ENCODE measurements at places on chromosomes 11 and 22.

- DNase-seq = no peak
Measured at GRCh38 chr11:87974797-87975196, 200.4 kb downstream of the RAB38 start.

GRCh38 chr11:43632181-43632580, 48.4 kb upstream of the HSD17B12 start:
- no peak for DNase-seq

GRCh38 chr11:69241075-69241740, 52.7 kb upstream of the MYEOV start:
- DNase-seq = no peak

DNA sequence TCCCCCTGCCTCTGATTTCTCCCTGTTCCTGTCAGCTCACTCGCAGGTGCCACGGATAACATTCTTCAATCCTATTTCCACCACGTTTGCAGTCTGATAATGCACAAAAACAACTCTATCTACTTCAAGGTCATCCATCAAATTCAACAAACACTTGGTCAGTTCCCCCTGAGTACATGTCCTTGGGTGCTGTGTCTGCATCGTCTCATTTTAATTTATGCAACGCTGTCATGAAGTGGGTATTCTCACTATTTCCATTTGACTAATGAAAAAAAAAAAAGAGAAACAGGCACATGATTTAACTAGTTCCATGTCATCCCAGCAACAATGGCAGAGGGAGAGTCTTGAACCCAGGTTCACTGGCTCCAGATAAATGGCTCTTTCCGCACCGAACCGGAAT, 262.6 kb downstream of the LARGE1 start:
- DNase-seq = no peak

- DNase-seq = no peak
Measured at GRCh38 chr22:34198976-34199375, 278.7 kb upstream of the LARGE1 start.

DNA sequence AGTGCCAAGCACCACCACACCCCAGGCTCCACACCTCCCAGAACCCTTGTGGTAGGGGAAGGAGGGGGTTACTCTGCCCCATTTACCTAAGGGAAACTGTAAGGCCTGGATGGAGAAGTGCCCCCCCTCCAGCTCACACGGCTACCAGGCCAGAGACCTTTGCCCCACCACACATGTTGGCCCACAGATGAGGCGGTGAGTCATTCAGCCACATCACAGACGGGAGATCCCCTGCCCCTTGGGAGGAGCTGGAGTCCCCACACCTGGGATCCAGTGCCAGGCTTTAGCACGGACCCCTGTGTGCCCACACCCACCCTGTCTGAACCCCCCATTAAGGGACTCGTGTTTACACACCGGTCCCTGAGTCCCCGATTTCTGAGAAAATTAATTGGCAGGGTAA, 24.9 kb downstream of the CDKN1C start:
- no peak for DNase-seq

GRCh38 chr11:44562845-44563460, 2.5 kb upstream of the CD82 start:
- no peak for DNase-seq

DNA sequence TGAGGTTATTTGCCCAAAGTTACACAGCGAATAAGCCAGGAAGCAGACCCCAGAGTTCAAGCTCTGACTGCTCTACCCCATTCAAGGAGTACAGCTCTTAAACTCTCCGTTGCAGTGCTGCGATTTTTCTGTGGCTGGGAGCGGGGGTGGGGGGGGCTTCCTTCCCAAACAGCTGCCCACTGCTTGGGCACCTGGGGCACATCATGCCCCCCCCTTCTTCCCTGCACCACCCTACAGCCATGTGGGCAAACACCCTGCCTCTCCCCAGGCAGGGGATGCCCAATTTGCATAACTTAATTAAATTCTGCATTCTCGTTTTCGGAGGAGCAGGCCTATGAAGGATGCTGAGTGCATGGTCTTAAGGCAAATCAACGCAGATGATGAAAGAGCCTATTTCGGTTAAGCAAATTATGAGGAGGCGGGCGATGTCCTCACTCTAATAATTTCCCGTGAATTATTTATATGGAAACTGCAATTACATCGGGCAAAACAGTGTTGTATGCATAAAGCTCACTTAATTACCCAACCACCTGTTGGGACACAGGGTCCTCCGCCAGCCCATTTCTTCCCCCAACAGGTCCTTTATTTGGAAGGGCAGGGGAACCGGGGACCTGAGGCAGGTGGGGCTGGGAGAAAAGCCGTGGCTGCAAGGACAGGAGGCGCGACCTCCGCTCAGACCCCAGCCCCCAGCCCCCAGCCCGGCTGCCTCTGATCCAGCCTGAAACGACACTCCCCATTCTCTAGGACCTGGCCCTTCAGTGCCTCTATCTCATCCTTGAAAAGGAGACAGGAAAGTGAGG, 610.5 kb downstream of the BUD13 start:
- no peak for DNase-seq

GRCh38 chr11:126061707-126062678, 673 bp downstream of the CDON start:
- DNase-seq = peak; percentile 17

DNA sequence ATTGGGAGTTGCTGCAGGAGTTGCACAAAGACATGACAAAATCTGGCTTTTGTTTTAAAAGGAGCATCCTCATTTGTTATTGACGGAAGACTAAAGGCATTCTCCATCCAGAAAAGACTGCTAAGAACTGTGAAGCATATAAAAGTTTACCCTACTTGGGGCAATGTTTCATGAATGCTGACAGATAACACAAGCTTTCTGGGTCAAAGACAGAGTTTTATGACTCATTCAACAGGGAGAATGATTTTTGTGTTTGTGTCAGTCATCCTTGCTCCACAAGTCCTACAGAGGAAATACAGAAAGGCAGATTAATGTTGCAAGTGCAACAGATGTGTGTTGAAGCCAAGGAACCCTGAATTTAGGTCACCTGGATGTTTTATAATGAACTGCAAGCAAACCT, 2.5 kb downstream of the GLYATL1 start:
- no peak for DNase-seq

DNA sequence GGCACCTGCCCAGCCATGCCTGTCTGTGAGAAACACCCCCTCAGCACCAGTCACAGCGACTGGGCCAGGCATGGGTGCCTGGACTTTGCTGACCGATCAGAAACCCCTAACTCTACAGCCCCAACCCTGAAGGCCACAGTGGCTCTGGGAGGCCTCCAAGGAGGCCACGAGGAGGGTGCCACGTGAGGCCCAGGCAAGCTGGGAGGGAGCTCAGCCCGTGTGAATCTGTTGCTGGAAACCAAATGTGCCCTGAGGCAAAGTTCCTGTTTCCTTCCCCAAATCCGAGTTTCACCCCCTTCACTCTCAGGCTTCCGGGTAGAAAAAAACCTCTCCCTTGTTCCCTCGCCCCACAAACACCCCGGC, 1.3 kb downstream of the UNC93B1 start:
- DNase-seq = no peak

DNA sequence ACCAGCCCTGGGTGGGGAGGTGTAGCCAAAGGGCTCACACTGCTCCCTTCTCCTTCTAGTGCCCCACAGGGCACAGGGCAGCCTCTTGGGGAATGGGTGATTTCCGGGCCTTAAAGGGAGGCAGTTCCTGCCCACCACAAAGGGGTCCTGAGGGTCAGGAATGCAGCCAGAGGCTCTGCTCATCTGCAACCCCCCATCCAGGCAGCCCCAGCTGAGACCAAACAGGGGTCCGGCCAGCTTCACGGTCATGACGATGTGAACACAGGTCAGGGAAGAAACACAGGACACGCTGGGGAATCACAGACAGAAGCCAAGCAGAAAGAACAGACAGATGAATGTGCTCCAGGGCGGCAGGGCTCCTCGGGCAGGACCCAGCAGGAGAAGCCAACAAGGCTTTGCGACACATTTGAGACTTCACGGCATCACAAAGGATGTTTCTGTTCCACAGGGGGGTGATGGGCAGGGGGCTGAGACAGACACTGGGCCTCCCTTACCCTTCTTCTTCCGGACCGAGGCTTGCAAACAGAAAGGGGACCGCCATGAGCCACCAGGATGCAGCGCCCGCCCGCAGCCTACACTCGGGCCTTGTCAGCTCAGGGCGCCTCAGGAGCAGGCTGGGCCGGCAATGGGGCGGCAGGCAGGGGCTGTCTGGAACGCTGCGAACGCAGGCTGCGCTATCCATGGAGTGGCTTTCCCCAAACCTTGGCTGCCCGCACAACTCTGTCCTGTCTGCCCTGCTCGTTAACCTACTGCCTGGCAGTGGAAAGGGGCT, 101.9 kb downstream of the CTTN start:
- DNase-seq = no peak

- no peak for DNase-seq
Measured at GRCh38 chr11:132036746-132037466, 666.5 kb downstream of the NTM start.

DNA sequence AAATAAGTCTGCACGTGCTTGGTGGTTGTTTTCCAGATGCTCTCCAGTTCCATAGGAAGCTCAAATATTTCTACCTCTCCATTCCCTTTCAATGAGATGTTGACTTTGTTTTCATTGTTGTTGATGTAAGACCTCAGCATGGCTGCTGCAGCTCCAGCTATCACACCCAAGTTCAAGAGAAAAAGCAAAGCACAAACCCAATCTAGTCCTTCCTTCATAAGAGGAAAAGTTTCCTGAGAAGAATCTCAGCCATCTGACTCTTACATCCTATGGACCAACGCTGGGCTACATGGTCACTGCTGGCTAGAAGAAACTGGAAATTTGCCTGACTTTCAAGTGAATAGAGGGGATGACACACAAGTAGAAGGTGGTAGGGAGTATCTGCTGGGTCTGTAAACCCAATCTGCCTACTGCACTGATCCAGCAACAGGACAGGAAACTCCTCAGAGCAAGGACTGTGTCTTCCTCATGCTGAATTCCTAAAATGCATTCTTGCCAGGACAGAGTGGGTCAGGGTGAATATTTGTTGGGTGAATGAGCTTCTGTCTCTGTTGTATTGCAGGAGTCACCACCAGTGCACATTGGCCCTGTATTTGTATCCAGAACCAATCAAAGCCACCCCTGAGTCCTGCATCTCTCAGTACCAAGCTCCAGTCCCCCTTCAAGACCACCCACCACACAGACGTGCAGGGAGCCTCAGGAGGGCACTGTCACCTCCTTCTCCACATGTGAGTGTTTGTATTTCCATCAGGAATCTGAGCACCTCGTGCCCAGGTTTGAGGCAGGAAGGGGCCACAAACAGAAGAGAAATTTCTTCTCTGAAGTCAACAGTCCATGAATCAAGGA, 118.0 kb upstream of the IGLL5 start:
- no peak for DNase-seq

DNA sequence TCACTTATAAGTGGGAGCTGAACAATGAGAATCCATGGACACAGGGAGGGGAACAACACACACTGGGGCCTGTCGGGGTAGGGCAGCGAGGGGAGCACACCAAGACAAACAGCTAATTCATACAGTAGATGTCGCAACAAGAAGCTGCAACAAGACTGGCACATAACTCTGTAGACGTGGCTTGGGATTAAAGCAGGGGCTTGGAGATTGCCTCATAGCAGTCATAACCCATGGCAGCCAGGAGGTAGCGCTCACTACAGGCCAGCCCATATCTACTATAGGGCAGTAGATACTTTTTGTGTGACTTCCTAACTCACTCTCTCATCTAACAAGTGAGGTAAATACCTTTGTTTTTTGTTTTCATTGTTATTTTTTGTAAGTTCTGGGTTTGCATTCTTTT, 1.7 kb upstream of the OR9G4 start:
- DNase-seq = no peak

GRCh38 chr11:110367571-110367970, 62.2 kb upstream of the FDX1 start:
- DNase-seq = no peak

- no peak for DNase-seq
Measured at GRCh38 chr11:69158301-69159149, 2.8 kb downstream of the SMIM38 start.

- DNase-seq = peak; percentile 42
Measured at GRCh38 chr11:911031-911889, 650 bp upstream of the CHID1 start.

GRCh38 chr22:37497062-37497599, 10.9 kb upstream of the MFNG start:
- DNase-seq = no peak

DNA sequence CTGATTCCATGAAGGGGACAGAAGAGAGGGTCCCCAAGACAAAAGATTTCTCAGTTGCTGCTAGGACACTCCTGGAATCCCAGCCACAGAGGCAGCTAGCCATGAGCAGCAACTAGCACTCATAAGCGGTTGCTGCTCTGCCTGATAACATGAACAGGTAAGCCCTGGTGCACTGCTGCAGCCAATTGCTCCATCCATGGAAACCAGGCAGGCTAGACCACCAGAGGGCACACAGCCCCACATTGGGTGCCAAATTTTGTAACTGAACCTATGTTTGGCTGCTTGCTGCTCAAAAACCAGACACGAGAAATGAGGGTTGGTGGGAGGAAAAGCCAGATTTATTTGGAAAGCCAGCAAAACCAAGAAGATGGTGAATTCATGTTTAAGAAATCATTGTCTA, 21.9 kb upstream of the QSER1 start:
- DNase-seq = peak; percentile 37

DNA sequence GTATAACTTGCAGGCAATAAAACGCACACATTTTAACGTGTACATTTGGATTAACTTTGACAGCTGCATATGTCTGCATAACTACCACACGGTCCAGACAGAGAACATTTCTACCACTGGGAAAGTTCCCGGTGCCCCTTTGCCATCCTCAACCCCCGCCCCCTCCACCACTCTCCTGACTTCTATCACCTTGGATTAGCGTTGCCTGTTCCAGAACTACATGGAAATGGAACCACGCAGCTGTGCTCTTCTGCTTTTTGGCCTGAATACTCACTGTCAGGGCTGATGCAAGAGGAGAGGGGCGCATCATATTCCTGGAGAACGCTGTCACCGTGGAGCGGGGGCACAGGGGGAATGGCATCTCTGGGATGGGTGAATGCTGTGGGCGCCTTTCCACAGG, 62.1 kb downstream of the LRP5 start:
- DNase-seq = no peak

GRCh38 chr11:83070731-83071566, 748 bp downstream of the RAB30 start:
- peak; percentile 18 for DNase-seq

GRCh38 chr11:1754376-1755150, 4.2 kb upstream of the IFITM10 start:
- DNase-seq = no peak

- DNase-seq = peak; percentile 49
Measured at GRCh38 chr11:121466063-121466794, 13.5 kb upstream of the SORL1-AS1 start.

GRCh38 chr22:19356708-19357269, 65.3 kb upstream of the CLTCL1 start:
- DNase-seq = no peak
